ENCODE measurements at places on chromosomes 1 and 21.

DNA sequence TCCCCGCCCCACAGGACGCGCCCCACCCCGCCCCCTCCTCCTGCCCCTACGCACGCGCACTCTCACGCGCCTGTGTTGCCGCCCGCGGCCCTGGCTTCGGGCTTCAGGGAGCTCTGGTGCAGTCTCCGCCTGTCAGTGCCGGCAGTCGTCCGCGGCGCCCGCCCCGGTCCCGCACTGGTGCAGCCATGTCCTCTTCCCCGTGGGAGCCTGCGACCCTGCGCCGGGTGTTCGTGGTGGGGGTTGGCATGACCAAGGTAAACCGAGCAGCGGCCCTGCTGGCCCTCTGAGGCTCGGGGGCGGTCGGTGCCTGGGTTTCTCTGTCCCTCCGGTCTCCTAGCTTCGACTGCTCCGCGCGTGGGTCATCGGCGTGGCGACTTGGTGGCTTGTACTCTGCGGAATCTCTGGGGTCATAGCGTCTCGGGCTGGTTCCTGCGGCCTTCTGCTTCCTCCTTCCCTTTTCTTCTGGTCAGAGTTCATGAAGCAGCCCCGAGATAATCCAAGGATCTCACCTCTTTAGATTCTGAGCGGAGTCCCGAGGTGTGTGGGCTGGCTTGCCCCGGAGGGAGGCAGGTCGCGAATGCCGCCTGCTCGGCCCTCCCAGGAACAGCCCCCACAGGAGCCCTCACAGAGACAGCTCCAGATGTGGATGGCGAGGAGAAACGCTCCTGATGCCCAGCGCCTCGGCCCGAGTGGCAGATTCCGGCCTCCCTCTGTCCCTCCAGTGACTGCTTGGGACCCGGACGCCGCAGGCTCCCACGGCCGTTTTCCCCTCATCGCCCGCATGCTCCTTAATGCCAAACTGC is at the start of gene SCP2:
Gene SCP2, plus strand, starts transcription at position 65 of the 803 bp plus-strand sequence. Its CDS starts 121 bp downstream, at position 186.
- no peak for DNase-seq

- no peak for DNase-seq
Measured at GRCh38 chr1:89276690-89277089, 4.0 kb upstream of the GBP5 start.

GRCh38 chr1:3438661-3439180 is 15.7 kb upstream of the ARHGEF16 start:
- DNase-seq = no peak

DNA sequence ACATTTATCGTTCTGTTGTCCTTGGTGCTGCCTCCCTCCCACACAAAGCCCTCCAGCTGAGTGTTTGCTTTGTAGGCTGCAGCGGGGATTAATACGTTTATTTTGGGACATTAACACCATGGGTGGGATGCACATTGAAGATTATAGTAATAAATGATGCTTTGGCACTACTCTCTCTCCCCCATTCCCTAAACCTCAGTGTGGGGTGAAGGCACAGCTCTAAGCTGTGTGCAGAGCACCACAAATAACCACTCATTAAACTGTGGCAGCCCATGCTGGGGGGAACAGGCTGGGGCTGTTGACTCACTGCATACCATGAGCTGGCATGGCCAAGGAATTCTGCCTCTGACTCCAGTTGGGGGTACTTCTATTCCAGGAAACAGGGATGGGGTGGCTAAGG is 7.7 kb downstream of the PCP4L1 start:
- DNase-seq = no peak

GRCh38 chr1:168903237-168903830 is 174.3 kb upstream of the DPT start:
- DNase-seq = no peak

All from NCI-H2081 treated with DMSO at 0.1 percent for 48 hours (cell line).